Panc1 (cell line): ENCODE measurements at places on chromosomes 5 and 9.

- DNase-seq, result no peak
Measured at GRCh38 chr5:128534726-128535125, 3.3 kb downstream of the FBN2 start.

- DNase-seq, result no peak
Measured at GRCh38 chr5:54045077-54045792, 265.1 kb downstream of the ARL15 start.

GRCh38 chr9:8208465-8208864, 408.9 kb upstream of the DMAC1 start:
- DNase-seq, result no peak

- DNase-seq, result no peak
Measured at GRCh38 chr5:102241809-102242421, 54.2 kb downstream of the SLCO4C1 start.

GRCh38 chr5:77996943-77997342, 220.8 kb upstream of the TBCA start:
- no peak for DNase-seq

- no peak for DNase-seq
Measured at GRCh38 chr5:65329266-65329665, 152.5 kb downstream of the ADAMTS6 start.

GRCh38 chr5:133825631-133826289, 142.7 kb downstream of the C5orf15 start:
- DNase-seq, result no peak

GRCh38 chr5:78472469-78473106, 112.2 kb downstream of the SCAMP1 start:
- DNase-seq, result no peak

GRCh38 chr9:120621941-120622340, 42.0 kb upstream of the CDK5RAP2 start:
- DNase-seq, result no peak

GRCh38 chr5:18772475-18772874, 1138.2 kb downstream of the TAF11L14 start:
- peak; percentile 61 for DNase-seq

GRCh38 chr5:56170557-56170956, 62.6 kb downstream of the ANKRD55 start:
- no peak for DNase-seq
